ENCODE measurements at places on chromosomes 5 and 9.

DNA sequence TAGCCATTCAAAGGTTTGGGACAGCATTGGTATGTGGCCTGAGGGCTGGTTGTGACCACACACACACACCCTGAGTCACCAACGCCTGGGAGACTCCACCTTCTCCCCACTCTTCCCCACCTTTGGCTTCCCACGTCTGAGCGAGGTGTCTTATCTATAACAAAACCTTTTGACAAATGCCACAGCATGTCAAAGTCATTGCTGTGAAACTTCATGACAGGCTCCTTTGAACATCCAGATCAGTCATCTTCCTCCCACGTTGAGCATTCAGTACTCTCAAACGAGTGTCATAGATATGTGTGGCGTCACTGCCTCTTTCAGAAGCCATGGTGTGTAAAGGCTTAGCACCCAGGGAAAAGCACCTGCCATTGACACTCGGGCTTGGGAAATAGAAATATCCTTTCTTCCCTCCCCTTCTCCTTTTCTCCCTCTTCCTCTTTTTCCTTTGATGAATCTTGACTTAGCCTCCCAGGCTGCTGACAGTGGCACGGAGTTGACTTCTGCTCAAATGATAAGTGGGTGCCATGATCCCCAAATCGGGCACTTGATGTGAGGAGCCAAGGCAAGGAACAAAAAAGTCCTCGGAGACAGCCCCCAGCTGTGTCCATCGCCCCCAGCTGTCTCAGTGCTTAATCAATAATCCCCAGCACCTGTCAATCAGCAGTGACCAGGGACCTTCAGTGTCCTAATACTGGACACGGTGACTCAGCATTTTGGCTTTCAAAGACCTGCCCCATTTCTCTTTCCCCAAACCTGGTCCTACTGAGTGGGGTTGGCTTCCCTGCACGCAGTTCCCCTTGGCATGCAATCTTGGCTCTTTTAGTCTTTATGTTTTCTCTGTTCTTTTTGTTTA, 114.8 kb downstream of the FGF18 start:
- no peak for DNase-seq

GRCh38 chr9:116460026-116460425, 227.1 kb upstream of the TRIM32 start:
- no peak for DNase-seq

DNA sequence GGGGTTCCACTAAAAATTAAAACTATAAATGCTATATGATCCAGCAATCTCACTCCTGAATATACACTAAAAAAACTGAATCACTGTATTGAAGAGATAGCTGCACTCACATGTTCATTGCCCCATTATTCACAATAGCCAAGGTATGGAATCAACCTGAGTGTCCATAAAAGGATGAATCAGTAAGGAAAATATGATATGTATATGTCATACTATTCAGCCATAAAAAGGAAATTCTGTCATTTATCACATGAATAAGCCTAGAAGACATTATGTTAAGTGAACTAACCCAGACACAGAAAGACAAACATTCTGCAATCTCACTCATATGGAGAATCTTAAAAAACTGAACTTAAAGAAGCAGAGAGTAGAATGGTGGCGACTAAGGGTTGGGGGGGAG, 1376.2 kb upstream of the CDH9 start:
- no peak for DNase-seq

DNA sequence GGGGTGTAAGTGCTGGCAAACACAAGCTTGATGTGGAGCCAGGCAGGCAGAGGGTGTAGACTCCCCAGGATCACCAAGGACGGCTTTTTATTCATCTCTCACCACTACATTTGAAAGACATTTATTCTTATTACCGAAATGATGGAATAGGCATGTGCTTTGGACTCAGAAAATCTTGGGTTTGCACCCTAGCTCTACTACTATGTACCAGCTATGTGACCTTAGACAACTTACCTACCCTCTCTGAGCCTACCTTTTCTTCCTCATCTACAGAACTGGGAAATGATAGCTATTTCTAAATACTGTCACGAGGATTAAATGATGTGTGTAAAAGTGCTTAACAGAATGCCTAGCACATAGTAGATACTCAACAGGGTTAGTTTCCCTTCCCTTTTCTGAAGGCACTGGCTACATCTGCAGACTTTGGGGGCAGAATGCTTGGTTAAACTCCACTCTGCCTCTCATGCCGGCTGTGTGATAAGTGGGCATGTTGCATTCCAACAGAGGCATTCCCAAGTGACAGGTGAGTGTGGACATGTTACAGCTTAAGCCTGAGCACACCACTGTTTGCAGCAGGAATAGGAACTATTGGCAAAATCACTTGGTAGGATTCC, 94.8 kb downstream of the SLC1A3 start:
- DNase-seq: no peak

DNA sequence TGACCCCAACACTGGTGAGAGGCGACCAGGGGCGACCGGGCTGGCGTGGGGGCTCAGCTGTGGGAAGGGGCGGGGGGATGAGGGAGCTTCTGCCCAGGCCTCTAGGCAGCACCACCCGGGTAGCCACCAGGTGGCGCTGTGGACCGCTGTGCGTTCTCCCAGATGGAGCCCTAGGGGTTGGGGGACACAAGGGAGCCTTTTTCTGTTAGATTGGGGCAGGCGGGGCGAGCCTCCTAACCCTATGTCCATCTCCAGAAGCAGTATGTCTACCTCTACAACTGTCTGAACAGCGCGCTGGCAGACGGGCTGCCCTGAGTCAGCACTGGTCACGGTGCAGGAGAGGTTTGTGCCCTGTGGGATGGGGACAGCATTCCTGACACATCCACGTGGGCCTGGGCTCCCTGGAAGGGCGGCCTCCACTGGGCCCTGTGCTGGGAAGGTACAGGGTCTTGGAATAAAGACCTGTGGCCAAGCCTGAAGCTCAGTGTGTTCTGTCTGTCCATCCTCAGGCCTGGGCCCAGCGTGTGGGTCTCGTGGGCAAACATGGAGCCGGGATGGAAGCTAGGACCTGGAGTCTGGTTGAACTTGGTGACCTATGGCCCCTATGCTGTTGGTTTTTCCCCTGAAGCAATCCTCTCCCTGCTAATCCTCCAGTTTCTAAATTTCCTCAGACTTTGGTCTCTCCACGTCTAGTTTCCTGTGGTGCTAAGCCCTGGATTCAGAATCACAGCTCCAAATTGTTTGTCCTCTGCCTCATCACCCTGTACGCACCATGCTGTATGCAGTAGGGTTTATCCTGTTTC, 23.1 kb upstream of the SPTLC1 start:
- peak; percentile 68 for DNase-seq

DNA sequence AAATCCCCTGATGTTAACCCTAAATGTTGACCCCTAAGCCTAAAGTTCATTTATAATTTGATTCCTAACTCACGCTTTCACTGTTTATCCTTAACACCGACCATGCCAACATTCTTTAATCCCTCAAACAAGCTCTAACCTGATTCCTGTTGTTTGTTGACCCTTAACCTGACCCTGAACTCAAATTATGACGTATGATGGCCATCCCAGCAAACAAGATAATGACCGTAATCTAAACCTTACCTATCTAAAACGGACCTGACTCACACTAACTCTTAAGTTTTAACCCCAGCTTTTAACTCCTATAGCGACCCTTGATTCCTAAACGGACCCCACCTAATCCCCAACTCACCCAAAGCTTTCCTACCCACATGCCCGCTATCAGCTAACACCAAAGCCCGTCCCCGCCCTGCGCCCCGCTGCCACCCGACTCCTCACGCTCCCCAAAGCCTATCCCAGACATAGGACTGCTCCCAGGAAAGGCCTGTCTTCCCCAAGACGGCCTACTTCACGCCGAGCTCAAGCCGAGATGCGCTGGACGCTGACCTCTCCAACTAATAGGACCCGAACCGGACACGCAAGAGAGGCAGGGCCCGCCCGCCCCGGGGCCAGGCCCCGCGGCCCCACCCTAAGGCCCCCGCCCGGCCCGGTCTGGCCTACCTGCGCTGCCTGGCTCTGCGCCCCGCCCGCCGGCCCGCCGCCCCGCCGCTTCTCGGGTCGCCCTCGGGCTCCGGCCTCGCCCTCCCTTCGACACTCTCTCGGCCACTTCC, 395 bp downstream of the TLN1 start:
- no peak for DNase-seq

- no peak for DNase-seq
Observed at GRCh38 chr5:90285581-90285980, 124.0 kb downstream of the CETN3 start.

DNA sequence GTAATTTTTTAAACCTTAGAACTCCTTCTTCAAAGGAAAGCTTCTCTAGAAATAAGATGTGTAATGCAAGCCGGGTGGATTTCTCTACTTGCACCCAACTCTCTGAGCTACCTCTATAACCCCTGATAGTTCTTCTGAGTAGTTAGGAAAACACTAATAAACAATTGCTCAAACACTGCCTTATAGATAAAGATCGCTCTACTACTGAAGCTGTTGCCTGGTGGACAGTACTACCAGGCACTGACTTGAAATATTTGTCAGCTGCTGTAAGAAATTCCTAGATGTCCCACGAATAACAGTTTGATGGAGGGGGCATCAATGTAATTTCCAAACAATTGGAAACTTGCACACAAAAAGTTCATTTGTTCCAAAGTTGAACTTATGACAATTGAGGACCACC, 42.0 kb downstream of the NR3C1 start:
- no peak for DNase-seq

GRCh38 chr5:10863763-10864383, 102.8 kb upstream of the DAP start:
- no peak for DNase-seq

DNA sequence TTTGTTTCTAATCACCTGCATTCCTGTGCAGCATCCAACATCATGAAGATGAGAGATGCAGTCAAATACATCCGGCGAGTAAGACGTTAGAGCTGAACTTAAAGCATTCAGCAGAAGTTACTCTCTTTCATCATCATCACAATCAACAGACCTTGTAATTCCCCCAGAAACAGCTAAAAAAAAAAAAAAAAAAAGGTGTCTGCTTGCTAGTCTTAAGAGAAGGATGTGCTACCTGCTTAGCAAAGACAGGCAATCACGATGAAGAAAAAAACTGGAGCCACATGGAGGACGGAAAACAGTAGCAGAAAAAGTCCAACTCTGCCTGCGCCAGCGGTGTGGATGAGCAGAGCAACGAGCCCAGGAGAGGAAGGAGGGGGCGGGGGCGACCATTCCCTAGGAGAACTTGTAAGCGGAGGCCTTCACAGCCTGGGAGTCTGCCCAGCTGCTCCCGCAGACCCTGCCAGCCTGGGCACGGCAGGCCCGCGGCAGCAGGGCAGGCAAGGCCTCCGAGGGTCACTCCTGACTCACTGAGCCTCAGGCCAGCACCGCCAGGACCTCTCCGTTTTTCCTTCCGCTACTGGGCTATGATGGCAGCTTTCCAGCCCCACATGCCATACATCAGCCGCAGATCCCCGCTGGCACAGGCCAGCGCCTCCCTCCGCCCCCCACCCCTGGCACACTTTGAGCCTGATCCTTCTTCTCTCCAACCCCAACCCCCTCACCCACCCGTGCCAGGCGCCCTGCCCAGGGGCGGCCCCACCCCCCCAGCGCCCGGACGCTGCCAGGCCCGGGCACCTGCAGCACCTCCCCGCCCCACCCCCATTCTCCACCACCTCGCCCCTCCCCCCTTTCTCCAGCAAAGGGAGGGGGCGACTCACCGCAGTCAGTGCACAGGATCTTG, 1.4 kb downstream of the NRG2 start:
- DNase-seq: no peak

- no peak for DNase-seq
Observed at GRCh38 chr9:119029886-119030285, 339.3 kb downstream of the BRINP1 start.

GRCh38 chr9:20398536-20399338, 223.6 kb downstream of the MLLT3 start:
- no peak for DNase-seq

DNA sequence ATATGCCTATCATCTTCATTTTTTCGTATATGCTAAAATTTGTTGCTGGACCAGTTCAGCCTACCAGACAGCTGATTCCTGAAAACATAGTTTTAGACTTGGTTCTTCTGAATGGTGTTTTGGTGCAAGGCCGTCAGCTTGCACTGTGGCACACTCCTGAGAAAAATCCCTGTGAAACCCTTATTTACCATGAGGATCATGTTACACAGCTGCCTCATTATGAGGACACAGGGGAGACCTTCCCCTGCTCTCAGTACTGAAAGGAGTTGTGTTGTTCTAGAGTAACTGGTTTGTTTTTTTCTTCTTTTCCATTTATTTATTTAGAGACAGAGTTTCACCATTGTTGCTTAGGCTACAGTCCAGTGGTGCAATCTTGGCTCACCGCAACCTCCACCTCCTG, 37.6 kb downstream of the MAST4 start:
- no peak for DNase-seq

GRCh38 chr5:1167728-1168709, 33.4 kb upstream of the SLC6A19 start:
- peak; percentile 33 for DNase-seq

- DNase-seq: no peak
Observed at GRCh38 chr9:115350548-115350947, 232.6 kb upstream of the TNC start.

GRCh38 chr5:119078071-119078846, 7.4 kb downstream of the DMXL1 start:
- no peak for DNase-seq

DNA sequence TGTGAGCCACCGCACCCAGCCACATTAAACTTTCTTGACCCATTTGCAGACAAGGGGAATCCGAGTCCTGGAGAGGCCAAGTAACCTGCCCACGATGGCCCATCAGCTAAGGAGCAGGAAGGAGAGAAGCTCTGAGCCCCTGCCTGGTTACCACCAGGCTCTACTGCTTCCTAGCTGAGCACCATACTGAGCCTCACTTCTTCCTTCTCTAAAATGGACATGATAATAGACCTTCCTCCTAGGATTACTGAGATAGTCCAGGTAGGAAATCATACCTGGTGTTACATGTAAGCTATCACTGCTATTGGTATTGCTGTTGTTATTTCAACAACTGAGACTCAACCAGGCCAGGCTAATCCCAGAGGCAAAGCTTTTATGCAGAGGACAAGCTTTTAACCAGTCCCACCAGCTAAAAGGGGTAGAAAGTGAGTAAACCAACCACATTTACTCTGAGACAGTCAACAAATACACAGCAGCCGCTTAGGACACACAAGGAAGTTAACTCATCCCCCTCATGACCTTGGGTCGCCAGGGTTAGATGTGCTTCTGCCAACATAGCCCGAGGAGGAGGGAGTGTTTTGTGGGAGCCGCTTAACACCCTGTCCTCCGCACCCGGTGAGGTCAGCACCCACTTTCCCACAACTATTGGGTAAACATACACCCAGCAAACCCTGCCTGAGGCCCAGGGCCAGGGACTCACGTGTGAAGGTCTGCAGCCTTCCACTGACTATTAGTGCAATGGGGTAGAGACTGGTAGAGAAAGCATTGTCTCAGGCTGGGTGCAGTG, 20.6 kb upstream of the PTGES start:
- DNase-seq: no peak

All from stimulated activated CD4-positive, alpha-beta T cell treated with anti-CD3 and anti-CD28 coated beads, Interleukin-15, amount 100 ng/mL, for 1 hour (primary cell).